ENCODE measurements at places on chromosomes 1 and 21.

DNA sequence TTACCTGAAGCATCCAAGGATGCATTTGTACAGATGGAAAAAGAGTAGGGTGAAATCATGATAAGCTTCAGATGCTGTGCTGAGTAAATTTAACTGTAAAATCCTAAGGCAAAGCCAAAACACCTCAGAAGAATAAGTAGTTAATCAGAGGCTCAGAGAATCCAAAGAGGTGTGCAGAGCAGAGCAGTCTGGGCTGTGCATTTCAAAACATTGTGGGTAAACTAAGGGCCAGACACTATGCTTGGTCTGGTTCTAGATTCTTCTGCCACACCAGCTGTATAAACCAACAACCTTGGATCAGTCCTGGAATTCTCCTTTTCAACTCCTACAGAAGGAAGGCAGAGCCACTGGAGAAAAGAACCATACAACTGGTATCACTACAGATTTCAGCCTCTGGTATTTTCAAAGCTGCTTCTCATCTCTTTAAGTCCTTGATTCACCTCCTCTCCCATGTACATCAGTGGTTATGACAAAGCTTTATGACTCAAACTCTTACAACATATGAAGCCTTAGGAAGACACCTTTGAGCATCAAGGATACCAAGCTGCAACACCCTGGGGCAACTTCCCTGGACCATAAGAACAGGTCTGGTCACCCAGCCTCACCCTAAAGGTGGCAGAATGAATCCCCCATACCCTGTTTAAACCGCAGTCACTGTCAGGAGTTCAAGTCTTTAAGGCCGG is 11.6 kb upstream of the HIPK1 start:
- no peak for DNase-seq

GRCh38 chr1:65821386-65821785 is 28.7 kb downstream of the PDE4B start:
- DNase-seq, result no peak

- DNase-seq, result peak; percentile 10
Measured at GRCh38 chr1:225319871-225320270, 108.0 kb downstream of the LBR start.

DNA sequence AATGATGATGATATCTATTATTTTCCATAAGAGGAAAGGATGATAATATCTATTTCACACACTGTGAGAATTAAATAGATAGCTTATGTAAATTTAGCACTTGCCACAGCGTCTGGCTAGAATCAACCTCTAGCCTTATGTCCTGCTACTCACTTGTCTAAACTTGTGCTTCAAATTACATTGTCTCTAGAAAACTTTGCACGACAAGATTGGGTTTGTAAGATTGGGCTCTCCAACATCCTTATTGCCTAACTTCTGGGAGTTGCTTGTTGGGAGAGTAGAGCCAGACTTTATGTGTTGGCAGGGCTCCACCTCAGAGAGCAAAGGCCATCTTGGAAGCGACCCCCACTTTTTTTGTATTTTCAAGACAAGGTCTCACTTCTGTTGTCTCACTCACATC is 50.0 kb upstream of the POGK start:
- no peak for DNase-seq

- no peak for DNase-seq
Measured at GRCh38 chr1:47865881-47866535, 131.2 kb downstream of the TRABD2B start.

GRCh38 chr1:238061967-238062613 is 171.4 kb upstream of the ZP4 start:
- DNase-seq, result no peak

DNA sequence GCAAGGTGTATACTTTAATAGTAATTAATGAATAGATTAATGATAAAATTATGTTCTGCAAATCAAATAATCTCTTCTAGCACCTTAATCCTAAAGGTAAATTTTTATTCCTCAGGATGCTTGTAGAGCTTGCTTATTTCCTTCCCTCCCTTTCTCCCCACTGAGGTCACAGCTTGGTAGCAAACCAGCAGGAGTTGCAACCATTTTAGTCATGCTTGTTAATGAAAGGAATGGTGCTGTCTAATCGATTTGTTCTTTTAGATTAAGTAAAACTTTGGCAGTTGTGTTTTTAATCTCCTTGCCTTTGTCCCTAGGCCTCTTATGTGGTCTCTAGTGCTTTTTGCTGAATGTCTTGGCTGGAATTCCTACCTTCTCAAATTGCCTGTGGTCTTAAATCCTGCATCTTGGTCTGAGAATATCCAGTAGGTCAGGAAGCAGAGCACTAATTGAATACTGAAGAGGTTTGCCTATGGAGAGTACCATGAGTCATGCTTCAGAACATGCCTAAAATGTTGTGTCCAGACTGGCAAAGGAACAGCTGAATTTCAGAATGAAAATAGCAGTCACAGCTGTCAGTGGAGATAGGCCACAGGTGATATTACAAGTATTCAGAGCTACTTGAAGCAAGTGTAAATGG is 36.3 kb upstream of the RWDD3 start:
- DNase-seq, result no peak

DNA sequence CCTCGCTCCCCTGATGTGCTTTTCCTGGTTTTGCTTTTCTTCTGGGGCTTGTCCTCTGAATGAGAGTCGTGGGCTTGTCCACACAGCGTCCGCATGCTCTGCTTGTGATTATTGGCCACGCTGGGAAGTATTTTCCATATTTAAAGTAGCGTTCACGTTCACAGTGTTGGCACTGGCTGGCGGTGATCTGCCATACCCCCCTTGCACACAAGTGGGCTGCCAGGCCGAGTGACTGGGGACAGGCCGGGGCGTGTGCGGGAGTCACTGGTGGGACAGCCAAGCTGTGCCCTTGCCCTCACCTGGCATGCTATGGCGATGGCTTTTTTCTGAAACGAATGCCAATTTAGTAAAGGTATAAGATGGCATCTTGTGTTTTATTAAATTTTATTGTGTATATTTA is 32.8 kb downstream of the SLC37A1 start:
- no peak for DNase-seq

DNA sequence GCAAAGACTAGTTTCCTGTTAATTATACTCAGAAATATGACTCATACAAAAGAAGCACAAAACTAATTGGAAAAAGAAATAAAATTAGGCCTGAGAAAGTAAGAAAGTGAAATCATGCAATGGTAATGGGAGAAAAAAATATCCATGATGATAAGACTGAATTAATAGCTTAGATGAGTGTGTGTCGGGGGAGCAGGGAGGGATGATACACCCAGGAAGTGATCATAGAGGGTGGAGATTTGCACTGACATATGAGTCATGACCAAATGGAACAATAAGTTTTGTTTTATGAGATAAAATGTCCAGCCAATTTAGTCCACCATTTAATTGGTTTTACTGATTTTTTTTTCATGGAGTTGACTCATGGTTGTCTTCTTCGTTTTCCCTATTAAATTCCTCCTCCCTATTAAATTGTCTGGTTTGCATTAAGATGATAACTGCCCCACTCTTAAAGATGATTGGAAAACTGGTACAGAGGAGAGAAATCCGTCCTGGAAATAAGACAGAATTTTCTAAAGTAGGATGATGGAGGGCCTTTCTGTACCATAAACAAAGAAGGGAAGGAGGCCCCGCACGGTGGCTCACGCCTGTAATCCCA is 111.7 kb upstream of the KCNJ6 start:
- peak; percentile 28 for DNase-seq

GRCh38 chr1:162846256-162847212 is 14.4 kb downstream of the CCDC190 start:
- DNase-seq, result peak; percentile 77

DNA sequence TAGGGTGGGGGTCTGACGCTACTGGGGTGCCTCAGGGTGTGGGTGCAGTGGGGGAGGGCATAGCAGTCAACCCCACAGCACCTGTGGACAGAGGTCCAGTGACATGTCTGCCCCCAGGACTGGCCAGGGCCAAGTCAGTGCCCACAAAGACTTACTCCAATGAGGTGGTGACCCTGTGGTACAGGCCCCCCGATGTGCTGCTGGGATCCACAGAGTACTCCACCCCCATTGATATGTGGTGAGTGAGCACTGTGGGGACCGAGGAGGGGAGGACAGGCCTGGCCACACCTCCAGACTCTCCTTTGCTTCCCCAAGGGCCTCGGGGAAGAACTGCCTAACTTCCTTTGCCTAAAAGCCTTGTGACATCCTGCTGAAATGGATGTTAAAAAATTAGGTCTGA is 23.5 kb downstream of the CDK18 start:
- DNase-seq, result no peak

GRCh38 chr21:42815217-42815616 is 64.1 kb downstream of the WDR4 start:
- DNase-seq, result no peak

DNA sequence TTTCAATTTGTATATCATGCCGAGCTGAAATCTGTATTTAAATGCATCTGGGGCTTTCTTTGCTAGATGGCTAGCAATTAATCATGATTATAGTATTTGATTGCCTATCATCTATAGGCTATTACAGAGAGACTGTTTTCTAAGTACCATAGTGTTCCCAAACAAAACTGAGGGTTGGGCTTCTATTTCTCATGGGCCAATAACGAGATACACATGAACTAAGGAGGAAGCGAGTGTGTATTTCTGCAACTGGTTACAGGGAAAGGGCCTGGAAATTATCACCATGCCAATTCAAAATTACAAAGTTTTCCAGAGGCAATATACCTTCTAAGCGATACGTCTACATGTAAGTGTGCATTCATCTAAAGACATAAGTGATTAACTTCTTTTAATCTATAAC is 744.5 kb upstream of the BRINP3 start:
- DNase-seq, result no peak

GRCh38 chr1:52190500-52191252 is 48.8 kb downstream of the ZFYVE9 start:
- DNase-seq, result peak; percentile 67

GRCh38 chr1:205811660-205812059 is 1.3 kb downstream of the SLC41A1 start:
- no peak for DNase-seq

GRCh38 chr1:245108909-245109308 is 45.9 kb upstream of the KIF26B start:
- no peak for DNase-seq

DNA sequence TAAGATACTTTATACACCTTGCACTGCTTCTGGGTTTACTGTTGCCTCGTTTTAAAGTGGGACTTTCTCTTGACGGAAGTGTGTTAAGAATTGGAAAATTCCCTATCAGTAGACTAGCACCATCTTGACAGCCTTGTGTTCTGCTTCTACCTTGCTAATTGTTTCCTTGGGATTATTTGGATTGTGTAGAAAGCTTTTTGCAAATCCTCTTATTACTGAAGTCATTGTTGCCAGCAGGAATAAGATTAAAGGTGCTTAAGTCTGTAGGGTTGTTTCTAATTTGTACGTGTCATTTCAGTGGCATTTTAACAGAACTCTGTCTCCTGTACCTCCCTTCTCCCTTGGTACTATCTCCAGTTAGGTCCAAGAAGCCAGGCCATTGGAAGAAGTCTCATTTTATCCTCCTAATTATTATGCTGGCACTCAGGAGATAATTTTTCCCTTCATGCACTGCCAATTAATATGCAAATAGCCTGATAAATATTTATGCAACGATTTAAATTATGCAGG is 107.7 kb downstream of the POU2F1 start:
- no peak for DNase-seq

DNA sequence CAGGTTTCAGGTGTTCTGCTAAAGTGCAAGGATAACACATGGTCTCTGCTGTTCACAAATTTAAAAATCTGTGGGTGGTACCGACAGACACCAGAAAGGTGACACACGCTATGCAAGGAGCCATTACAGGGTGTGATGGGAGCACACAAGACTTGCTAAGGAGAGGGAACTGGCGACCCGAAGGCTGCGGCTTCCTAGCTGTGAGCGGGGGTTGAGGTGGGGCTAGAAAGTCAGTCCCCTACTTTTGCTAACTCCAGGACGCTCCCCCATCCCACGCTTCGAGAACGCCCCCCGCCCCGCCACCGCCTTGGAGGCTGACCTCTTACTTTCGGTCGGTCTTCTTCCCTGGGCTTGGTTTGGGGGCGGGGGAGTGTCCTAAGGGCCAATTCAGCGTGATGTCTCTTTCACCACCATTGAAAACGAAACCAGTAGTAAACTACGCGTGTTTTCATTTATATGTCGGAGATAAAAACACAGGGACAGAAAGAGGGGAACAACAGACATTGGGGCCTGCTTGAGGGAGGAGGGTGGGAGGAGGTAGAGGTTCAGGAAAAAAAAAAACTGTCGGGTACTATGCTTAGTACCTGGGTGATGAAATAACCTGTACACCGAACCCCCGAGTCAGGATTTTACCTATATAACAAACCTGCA is 1.1 kb downstream of the CKS1B start:
- no peak for DNase-seq

- no peak for DNase-seq
Measured at GRCh38 chr1:182359645-182360044, 31.9 kb downstream of the GLUL start.

GRCh38 chr21:15311510-15311909 is 246.7 kb upstream of the NRIP1 start:
- no peak for DNase-seq

- DNase-seq, result no peak
Measured at GRCh38 chr1:41848216-41848952, 70.3 kb downstream of the HIVEP3 start.

- no peak for DNase-seq
Measured at GRCh38 chr1:109687641-109688499, at the start of gene GSTM1. GSTM1 (plus strand) TSS chr1:109687817; CDS start chr1:109687874, 57 bp downstream.

DNA sequence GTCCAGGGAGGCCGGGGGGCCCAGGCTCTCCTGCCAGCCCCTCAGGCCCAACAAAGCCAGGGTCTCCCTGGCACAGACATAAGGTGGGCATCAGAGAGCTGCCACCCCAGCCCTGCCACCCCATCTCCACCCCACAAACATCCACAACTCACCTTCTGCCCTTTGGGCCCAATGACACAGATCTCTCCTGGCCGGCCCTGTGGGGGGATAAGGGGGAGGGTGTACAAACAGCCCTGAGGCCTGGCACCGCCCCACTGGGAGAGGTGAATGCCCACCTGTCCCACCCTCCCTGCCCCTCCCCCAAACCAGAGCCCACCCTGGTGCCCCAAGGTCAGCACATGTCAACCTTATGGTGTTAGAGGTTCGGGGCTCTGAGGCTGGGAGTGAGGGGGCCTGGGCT is 12.4 kb downstream of the COL16A1 start:
- no peak for DNase-seq

- DNase-seq, result no peak
Measured at GRCh38 chr1:10402729-10403274, 3.9 kb downstream of the PGD start.

DNA sequence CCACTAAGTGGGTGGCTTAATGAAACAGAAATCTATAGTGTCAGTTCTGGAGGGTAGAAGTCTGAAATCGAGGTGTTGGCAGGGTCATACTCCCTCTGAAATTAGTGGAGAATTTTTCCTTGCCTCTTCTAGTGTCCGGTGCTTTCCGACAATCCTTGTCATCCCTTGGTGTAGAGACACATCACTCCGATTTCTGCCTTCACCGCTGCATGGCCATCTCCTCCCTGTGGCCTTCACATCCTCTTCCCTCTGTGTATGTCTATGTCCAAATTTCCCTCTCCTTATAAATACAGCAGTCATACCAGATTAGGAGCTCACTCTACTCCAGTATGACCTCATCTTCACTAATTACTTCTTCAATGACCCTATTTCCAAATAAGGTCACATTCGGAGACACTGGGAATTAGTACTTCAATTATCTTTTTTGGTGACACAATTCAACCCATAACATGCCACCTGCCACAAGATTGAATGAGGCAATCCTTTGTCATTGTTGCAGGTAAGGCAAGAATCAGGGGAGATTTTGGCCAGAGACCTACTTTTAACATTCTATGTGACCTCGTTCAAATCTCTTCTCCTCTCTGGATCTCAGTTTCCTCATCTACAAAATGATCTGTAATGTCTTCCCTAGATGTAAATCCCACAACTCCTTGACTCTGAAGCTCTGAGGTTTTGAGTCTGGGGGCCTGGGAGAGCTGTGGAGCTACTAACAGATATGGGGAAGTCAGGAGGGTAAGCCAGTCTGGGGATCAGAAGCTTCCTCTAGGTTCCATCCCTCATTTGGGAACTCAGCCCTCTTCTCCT is 16.1 kb downstream of the NAV1 start:
- no peak for DNase-seq

Data from COLO829 (cell line).